ENCODE measurements at places on chromosomes 4 and X. TPM values are rescaled to one million over a fixed set of nuclear protein-coding genes. Genes with fewer than 3 reads are reported as not detected.

DNA sequence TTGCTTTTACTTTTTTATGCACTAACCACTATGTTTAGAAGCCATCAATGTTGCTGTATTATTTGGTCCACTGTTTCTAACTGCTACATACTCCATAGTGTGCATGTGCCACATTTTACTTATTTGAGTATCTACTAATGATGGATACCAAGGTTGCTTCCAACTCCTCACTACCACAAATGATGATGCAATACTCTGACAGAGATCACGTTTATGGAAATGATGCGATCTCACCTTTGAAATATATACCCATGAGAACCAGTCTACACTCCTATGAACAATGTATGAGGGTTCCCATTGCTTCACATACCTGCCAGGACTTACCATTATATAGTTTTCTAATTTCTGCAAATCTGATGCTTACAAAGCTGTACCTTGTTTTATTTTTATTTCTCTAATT is 44.2 kb downstream of the HUWE1 start:
- H3K4me1 ChIP-seq = no peaks in the 10 kb centered on the region
- peaks cover 12% of the 10 kb centered on the region for H3K36me3 ChIP-seq
- DNase-seq = no peak
- H3K4me3 ChIP-seq = no peak overlapping the region

DNA sequence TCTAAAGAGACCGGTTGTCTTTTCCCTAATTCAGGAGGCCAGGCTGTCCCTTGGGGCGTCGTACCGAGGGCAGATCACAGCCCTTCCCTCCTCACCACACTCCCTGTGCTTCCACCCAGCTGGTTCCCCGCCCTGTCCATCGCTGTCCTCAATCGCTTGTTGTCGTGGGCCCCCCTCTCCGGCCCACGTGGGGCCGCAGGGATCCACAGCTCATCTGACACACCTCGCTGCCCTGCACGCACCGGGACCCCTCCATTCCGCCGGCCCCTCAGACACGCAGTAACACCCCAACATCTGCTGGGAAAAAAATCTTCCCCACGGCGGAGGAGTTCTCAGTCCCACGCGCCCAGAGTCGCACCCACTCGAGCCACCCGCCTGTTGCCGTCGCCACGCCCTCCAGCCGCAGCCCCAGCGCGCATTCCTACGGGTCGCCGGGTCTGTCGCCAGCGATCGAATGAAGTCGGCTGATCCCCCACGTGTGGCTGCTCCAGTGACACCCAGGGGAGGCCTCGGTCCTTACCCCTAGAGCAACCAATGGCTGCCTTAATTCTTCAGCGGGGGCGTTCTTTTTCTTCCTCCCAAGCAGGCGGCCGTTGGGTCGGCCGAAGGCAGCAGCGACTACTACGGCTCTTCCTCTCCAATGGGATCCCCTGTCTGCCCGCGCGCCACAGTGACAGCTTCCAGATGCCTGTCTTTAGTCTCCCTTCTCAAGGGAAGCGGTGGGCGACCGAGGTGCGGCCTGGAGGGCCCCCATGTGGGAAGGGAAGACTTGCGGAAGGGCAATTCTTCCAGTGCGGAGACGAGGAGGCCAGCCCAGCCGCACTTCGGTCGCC is 893 bp upstream of the SEPTIN11 start:
- no peaks in the 10 kb centered on the region for H3K27me3 ChIP-seq
- no peaks in the 10 kb centered on the region for H3K36me3 ChIP-seq
- H3K4me1 ChIP-seq = peaks cover 17% of the 10 kb centered on the region
- DNase-seq = peak; percentile 94
- H3K4me3 ChIP-seq = peak overlapping the region; percentile 87
- H3K27ac ChIP-seq = peak overlapping the region; percentile 78

DNA sequence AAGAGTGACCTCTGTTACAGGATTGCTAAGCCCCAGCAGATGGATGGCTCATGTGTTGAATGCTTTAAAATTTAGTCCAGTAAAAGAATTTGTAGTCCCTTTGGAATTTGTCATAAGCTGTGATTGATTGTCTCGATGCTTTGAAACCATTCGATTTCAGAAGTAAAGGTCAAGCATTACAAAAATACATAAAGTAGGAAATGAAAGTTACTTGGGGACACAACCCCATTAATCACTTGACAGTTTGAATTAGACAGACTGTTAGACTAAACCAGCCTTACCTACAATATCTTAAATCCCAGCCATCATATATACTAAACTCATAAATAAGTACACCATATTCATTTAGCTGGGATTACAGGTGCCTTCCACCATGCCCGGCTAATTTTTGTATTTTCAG is 6.6 kb downstream of the REST start:
- no peak for DNase-seq
- H3K27ac ChIP-seq = no peak overlapping the region
- H3K36me3 ChIP-seq = peaks cover 16% of the 10 kb centered on the region

The NOA1 gene
- 11.1 TPM for polyA plus RNA-seq

- no peak overlapping the region for H3K4me3 ChIP-seq
- H3K36me3 ChIP-seq = no peaks in the 10 kb centered on the region
- H3K27ac ChIP-seq = no peak overlapping the region
- peaks cover 3% of the 10 kb centered on the region for H3K27me3 ChIP-seq
- H3K4me1 ChIP-seq = no peaks in the 10 kb centered on the region
These were observed 176.5 kb downstream of the QDPR start for GRCh38 chr4:17335371-17335770.

The CSAG1 gene
- polyA plus RNA-seq = not detected

GRCh38 chr4:128983771-128984485 is 109.4 kb downstream of the SCLT1 start:
- peaks cover 3% of the 10 kb centered on the region for H3K36me3 ChIP-seq
- DNase-seq = no peak
- H3K27ac ChIP-seq = no peak overlapping the region
- H3K27me3 ChIP-seq = no peaks in the 10 kb centered on the region

DNA sequence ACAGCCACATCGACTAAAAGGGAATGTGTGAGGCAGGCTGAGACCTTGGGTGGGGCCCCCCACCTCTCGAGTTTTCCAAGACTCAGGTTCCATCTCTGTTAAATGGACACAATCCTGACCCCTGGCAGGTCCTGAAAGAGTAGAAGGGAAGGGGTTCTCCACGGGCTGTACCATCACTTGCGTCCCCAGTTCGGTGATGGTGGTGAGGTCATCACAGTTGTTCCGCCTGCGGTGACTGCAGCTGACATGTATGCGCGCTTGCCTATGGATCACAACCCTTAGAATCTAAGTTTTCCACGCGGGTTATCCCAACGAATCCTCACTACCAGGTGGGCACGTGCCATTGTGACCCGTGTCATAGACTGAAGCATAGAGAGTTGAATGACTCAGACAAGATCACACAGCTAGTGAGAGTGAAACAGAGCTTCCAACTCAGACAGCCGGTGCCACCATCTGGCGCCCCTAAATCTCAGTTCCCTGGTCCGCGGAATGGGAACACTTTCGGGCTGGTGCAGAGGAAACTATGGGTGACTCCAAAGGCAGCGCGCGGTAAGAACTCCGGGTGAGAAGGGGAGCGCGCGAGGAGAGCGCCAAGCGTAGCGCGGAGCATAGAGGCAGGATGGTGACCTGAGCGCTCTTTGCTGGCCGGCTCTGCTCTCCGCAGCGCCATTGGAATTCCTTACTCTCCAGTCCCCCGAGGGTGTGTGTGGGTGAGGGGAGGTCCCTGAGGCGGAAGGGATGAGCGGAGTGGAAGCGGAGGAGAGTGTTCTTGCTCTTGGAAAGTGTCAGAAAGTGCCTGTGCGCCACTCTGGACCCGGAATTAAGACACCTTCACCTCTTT is 10.5 kb downstream of the MSX1 start:
- H3K27me3 ChIP-seq = peaks cover 91% of the 10 kb centered on the region
- H3K36me3 ChIP-seq = no peaks in the 10 kb centered on the region
- H3K4me1 ChIP-seq = peaks cover 24% of the 10 kb centered on the region
- H3K4me3 ChIP-seq = no peak overlapping the region

DNA sequence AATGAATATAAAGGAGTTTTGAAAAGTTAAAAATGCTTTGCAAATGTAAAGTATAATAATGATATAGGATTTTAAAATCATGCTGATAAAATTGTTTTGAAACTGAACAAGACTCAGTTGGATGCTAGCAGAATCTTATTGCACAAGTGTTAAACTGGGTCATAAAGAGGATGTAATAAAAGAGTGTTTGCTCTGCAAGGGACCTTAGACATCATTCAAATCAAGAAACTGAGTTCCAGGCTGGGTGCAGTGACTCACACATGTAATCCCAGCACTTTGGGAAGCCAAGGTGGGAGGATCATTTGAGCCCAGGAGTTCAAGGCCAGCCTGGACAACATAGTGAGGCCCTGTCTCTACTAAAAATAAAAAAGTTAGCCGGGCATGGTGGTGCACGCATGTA is 27.5 kb upstream of the DUSP21 start:
- no peak overlapping the region for H3K27ac ChIP-seq
- H3K27me3 ChIP-seq = no peaks in the 10 kb centered on the region
- peak; percentile 43 for DNase-seq
- no peaks in the 10 kb centered on the region for H3K4me1 ChIP-seq

- H3K27me3 ChIP-seq = peaks cover 5% of the 10 kb centered on the region
- H3K4me3 ChIP-seq = no peak overlapping the region
- DNase-seq = no peak
- no peaks in the 10 kb centered on the region for H3K4me1 ChIP-seq
- no peaks in the 10 kb centered on the region for H3K36me3 ChIP-seq
- H3K27ac ChIP-seq = no peak overlapping the region
These were observed 951.2 kb upstream of the DIAPH2 start for GRCh38 chrX:95733426-95733825.

Data from lung (tissue), 17 donors.